ENCODE measurements at places on chromosomes 7 and 10.

DNA sequence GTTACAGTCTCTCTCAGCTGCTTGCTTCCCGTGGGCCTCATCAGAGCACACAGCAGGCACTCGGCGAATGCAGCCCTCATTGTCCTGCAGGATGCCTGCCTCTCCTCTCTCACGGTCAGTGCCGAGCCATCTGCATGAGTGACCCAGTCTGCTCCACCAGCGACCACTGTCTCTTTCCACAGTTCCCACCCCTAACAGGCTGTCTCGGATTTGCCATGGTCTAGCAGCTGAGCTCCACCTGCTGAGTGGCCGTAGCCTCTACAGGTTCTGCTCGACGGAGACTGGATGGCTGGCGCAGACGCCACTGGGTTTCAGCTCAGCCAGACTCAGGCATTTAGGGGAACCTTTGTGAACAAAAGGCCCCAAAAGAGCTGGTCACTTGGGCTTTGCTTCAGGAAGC is 209.4 kb upstream of the FOXK1 start:
- DNase-seq: no peak

DNA sequence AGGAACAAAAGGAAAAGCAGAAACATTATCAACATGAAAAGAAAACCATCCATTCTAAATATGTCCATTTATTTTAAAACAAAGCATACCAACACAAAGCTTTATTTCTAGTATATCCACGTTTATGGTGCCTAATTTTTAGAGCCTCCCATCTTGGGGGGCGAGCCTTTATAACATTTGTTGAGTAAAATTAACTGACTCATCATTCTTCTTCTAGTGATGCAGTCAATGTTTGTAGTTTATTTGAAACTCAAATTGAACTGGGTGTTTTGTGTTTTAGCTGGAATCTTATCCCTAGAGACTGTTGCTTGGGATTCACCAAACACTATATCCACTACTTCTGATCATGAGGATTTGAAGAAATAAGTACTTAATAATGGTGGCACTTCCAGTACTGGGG is 366.4 kb upstream of the NPVF start:
- DNase-seq: no peak

GRCh38 chr10:110268971-110269370 is 35.7 kb downstream of the SMNDC1 start:
- DNase-seq: no peak

DNA sequence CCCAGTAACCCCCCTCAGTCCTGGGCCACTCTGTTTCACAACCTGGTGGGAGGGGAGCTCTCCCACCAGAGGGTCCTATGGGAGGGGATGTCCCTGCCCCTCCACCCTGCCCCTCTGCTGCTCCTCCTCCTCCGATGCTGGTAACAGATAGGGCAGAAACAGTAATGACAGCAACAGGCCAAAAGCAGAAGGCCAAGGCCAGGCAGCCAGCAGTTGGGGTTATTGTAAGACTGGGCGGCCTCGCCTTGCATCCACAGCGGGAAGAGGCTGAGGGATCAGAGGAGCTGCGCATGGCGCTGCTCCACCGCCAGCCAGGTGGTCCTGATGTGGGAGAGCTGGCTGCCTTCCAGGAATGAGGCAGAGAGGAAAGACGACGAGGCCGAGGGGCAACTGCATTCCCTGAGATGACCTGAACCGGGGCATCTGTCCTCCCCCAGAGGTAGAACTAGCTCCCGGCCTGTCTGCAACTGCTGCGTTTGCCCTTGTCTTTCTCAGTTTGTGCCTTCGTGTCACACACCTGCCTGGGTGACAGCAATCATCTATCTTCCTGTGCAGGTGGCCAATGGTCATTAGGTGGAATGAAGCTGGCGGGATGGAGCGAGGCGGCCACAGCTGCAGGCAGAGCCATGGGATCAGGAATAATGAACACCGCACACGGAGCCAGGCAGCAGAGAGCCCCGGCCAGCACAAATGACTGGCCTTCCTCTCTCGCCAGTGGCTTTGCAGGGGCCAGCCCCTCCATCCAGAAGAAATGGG is 54.0 kb upstream of the CACUL1 start:
- no peak for DNase-seq

- DNase-seq: no peak
Measured at GRCh38 chr10:80156216-80156615, 23.7 kb downstream of the PLAC9 start.
